ENCODE measurements at places on chromosomes 5 and 9.

DNA sequence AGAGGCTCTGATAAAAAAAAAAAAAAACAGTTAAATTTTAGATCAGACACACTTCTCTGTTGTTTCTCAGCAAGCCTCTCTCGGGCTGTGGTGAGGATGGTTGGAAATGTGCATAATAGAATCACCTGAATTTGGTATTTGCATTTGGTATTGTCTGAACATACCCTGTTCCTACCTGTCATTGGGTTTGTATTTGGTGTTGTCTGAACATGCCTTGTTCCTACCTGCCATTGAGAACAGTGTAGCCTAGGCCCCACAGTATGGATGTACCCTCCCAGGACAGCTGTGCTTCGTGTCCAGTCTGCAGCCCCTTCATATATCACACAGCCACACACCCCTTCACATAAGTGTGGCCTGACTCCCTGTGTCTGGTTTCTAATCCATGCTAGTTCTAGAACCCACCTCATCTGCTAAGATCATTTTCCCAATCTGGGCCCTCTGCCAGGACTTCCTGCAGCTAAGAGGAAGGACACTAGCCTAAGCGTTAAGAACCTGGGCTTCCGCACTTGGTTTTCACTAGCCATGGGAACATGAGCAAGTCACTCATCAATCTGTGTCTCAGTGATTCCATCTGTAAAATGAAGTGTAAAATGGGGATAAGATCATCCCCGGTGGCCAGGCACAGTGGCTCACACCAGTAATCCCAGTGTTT, 49.2 kb downstream of the ITGA2 start:
- DNase-seq: no peak

- DNase-seq: no peak
Observed at GRCh38 chr9:34577400-34578240, 11.9 kb downstream of the CNTFR start.

GRCh38 chr9:19728101-19728500, 60.7 kb downstream of the SLC24A2 start:
- DNase-seq: no peak

GRCh38 chr5:126267438-126267837, 155.8 kb upstream of the GRAMD2B start:
- no peak for DNase-seq

DNA sequence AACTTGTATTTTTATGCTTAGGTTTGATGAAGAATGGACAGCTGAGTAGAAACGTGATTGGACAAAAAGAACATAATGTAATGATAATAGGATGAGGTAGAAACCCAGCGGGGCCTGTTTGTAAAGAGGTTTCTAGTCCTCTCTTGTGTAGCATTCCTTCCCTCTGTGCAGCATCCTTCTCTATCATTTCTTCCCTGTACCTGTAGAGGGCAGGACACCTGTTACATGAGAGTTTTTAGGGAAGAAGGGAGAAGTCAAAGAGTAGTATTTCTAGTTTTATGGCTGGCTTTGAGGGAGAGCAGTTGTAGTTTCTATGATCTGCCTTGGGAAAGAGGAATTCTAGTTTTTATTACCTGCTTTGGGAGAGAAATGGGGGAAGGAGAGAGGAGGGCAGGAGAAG, 162.1 kb upstream of the FST start:
- DNase-seq: no peak
